Hematopoietic multipotent progenitor cell (in vitro differentiated cells): ENCODE measurements at places on chromosomes 12 and 14. TPM values are rescaled to one million over a fixed set of nuclear protein-coding genes. Genes with fewer than 3 reads are reported as not detected.
A peak's percentile ranks its signal among the peaks of the same experiment; 100 is the strongest.

DNA sequence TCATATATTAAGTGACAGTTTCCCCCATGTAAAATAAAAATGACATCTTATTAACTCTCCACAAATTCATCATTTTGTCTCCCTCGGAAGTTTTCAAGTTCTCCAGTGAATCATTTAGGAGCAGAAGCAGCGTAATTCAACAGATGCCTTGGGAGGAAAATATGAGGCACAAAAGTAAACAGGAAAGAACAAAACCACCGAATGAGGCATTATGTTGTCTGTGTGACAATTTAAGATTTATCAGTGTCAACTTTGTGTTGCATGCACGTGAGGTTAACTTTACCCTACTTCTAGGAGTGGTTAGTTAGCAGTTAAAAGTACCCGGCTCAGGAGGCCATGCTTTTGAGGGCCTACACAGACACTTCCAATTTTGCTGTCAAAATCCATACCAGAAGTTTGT lies 258.6 kb downstream of the IPO8 start:
- no peak for DNase-seq

GRCh38 chr12:107435072-107435471 lies 250.5 kb upstream of the PWP1 start:
- DNase-seq = no peak

Gene COCH
- total RNA-seq = 2.2 TPM

DNA sequence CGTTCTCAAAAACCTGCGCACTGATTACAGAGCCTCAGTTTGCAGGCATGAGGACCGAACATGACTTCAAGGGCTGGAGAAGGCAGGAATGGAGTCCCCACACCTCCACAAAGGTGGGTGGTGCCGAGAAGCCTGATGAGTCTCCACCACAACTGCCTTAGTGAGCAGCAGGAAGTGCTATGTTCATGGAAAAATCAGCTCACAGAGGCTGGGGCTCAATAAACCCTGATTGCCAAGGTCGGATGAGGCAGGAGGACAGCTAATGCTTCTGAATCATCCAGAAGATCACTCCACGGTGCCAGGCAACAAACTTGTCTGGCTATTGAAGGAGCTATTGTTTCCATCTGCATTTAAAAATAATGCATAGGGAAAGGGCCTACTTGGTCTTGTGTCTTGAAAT lies 31.1 kb downstream of the APPL2 start:
- DNase-seq = no peak

DNA sequence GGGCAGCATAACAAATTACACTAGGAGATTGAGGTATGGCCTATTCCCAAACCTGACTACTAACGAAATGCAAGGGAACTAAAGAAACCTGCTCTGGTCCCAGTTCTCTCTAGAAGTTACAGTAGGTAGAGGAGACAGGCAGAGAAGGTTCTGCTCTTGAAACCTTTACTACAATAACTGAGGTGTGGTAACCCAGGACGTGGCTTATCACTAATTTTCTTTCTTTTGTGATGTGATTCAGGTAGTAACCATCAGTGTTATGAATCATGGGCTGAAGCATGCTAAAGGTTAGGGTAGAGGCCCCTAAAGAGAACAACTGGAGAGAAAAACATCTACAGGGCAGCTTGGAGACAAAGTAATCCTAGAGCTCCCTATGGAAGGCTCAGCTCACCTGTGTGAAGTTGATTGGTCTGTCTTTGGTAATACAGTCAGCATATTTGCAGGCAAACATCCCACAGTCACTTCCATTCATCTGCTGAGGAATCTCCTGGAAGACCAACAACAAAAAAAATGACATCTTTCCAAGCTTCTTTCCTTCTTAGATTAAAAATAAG lies 41.8 kb upstream of the COL2A1 start:
- DNase-seq = no peak

- DNase-seq = no peak
Measured at GRCh38 chr12:122368361-122369073, 54.0 kb downstream of the CLIP1 start.

- peak; percentile 4 for DNase-seq
Measured at GRCh38 chr12:101963697-101964096, 86.3 kb downstream of the DRAM1 start.

DNA sequence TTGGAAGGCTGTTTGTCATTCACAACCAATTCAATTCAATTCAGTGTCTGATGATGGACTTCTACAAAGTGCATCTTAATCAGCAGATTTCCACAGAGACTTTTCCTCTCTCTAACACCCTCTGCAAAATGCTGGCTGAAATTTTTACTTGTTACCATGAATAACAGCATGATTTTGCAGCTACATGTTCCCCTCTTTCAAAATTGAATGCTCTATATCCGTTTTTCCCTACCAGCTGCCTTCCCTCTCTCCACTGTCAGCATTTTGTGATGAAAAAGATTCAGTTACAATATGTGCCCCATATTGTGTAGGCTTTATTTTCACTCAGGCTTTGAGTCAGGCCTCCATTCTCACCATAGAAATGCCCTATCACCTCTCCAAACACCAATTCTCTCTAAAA lies 334.6 kb downstream of the SYT1 start:
- no peak for DNase-seq

- DNase-seq = no peak
Measured at GRCh38 chr12:111287125-111287900, 81.6 kb downstream of the PHETA1 start.

DNA sequence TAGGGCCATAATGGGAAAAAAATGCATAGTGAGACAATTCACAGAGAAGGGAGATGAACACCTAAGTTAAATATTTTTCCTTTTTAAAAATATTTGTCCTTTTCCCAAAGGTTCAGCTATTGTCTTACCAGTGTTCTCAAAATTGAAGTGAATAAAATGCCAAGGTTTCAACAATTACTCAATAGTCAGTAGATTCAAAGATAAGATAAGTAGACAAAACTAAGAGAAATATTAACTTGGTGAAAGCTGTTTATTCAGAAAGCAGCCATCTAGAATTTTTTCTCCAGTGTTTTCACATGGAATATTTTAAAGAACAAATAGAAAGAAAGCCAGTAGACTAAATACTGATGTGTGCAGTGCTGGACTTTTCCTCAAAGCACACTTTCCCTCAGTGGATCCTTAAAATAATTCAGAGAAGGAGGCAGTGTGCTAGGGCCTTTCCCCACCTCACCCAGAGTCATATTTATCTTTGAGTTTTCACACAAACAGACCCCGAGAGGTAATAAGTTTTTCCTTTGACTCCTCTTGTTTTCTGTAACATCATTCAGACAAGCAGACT lies 144.5 kb upstream of the PLEKHG7 start:
- DNase-seq = no peak

DNA sequence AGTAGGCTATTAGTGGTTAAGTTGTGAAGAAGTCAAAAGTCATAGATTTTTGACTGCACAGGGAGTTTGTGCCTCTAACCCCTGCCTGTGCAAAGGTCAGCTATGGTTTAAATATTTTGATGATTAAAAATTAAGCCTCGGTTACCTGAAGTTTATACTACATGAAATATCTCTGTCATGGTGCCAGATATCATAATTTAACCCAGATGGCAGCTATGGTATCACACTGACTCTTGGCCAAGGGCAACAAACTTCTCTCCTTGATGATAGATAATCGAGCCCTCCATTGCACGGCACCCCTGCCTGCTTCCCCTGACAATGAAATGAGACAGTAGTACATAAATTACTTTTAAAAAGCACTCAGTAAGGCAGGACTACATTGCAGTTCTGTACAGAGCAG lies 80.8 kb downstream of the SLC35F4 start:
- no peak for DNase-seq

DNA sequence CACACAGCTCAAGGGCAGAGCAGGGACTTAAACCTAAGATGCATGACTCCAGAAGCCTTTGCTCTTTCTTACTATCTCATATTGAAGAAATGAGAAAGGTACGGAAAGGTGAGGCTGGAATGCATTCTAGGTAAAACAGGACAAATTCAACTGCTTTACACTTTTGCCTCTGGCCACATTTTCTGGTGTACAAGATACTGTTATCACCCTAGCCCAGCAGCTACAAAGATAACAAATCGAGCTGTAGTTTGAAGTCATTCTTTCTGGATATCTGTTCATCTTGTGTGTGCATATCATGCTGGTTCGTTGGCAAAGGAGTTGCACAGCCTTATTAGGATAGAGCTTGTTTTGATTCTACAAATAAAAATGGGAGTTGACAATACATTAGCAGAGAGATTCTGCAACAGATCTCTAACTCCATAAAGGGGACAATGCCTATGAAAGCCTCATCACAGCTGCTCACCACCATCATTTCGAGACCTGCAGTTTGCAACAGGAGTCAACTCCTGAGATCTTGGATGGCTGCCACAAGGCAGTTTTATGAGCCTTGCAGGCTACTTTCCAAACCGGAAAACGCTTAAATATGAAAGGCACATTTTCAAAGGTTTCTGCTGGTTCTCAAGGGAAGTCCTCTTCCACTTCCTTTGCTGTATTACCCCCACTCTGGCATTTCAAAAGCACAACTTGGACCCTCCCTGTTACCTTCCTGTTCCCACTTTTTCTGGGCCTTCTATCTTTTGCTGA lies 64.9 kb downstream of the STXBP6 start:
- peak; percentile 42 for DNase-seq

DNA sequence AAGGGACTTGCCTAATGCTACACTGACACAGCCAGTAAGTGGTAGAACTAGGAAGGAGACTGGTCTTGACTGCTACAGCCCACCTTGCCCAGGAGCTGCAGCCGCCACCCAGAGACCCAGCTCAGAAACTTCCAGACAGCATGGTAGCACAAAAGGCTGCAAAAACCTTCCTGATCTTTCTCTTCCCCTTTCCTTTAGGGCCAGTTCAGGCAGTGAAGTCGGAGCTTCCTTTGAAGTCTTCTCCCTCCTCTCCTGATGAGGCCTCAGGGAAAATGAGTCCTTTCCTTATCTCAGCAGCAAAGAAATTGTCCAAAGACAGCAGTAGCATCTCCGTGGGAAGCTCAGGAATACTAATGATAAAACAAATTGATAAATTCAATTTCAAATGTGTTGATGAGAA lies 21.0 kb upstream of the CHST11 start:
- no peak for DNase-seq

GRCh38 chr12:52142431-52142830 lies 49.4 kb downstream of the KRT80 start:
- DNase-seq = no peak

DNA sequence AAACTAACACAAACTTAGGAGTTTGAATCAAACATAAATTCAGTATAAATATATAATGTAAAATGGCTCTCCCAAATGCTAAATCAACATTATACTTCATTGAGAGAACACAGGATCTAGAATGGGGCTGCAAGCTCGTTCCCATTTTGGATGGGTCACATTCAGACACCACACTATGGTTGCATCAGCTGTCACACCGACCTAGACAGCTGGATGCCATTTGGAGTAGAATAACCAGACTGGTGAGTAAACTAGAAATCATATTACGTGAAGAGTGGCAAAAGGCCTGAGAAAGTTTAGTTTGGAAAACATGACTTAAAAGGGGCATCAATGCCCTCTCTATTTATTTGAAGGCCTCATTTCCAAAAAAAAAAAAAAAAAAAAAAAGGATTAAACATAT lies 430.4 kb downstream of the NPAS3 start:
- DNase-seq = no peak

GRCh38 chr12:129483111-129483893 lies 420.5 kb downstream of the TMEM132D start:
- no peak for DNase-seq

DNA sequence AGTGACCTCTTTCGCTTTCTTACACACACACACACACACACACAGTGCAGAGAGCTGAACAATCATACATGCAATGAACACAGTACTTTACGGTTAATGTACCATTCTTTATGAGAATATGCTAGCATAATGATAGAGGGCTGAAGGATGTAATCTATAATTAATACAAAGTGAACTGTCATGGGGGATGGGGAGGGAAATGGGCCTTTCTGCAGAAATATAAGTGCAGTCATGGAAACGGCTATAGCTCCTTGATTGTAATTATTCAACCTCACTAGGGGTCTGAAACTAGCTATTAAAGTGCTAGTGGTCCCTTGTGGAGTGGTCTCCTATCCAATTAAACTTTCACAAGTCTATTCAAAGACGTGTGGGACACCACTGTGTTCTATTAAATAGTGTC lies 443.2 kb upstream of the FOXG1 start:
- DNase-seq = no peak

Gene SPATA7
- 7.5 TPM for total RNA-seq

- DNase-seq = no peak
Measured at GRCh38 chr12:23204933-23205778, 580.2 kb downstream of the ETNK1 start.

GRCh38 chr14:79764323-79764722 lies 447.0 kb downstream of the DIO2 start:
- DNase-seq = no peak

- no peak for DNase-seq
Measured at GRCh38 chr14:84707830-84708229, 822.1 kb upstream of the FLRT2 start.

DNA sequence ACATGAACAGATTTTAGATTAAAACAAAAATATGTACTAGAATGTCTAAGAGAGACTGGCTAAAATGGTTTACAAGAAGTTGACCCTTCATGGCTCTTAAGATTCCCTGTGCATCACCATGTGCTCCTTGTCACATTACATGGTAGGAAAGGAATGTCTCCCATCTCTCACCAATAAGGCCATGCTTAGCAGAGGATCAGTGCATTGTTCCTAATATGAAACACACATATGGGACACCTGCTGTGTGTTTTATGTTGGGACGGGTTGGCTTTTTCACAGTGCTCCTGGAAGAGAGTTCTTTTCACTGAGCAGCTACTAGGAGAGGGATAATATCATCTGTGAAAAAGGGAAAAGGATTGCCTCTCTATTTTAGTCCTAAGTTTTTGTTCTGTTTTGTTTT lies 9.6 kb downstream of the PFKM start:
- DNase-seq = no peak

Gene CCDC197
- total RNA-seq = not detected

- DNase-seq = no peak
Measured at GRCh38 chr12:92544322-92544721, 158.5 kb upstream of the PLEKHG7 start.

Gene HOXC12
- total RNA-seq = not detected

- DNase-seq = no peak
Measured at GRCh38 chr14:99467336-99468078, 13.2 kb downstream of the SETD3 start.

DNA sequence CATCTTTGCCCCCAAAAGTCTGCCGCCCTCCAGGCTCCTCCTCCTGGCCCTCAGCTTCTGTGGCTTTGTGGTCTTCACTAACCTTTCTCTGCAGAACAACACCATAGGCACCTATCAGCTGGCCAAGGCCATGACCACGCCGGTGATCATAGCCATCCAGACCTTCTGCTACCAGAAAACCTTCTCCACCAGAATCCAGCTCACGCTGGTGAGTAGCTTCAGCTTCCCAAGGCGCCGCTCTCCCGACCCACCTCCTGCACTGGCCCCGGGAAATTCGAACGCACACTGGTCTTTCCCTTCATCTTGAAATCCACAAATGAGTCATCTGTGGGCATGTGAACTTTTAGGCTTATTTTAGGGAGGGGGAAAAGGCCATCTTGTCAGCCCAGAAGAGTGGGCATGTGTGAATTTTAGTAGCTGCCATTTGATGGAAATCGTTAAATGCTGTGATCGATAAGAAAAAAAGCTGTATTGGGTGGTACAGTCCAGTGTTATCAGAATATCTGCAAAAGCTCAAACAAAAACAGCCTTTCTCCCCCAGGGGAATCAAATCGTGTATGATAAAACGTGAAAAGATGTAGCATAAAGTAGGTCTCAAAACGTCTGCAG lies 700 bp downstream of the SLC35E3 start:
- DNase-seq = peak; percentile 55

Gene SOAT2
- under 0.01 TPM for total RNA-seq
